ENCODE measurements at places on chromosomes 5 and 9.

GRCh38 chr9:22446589-22446949, at the start of gene DMRTA1:
Gene DMRTA1, plus strand, starts transcription at chr9:22446824. Its CDS starts 242 bp downstream, at chr9:22447066.
- no peak for DNase-seq

DNA sequence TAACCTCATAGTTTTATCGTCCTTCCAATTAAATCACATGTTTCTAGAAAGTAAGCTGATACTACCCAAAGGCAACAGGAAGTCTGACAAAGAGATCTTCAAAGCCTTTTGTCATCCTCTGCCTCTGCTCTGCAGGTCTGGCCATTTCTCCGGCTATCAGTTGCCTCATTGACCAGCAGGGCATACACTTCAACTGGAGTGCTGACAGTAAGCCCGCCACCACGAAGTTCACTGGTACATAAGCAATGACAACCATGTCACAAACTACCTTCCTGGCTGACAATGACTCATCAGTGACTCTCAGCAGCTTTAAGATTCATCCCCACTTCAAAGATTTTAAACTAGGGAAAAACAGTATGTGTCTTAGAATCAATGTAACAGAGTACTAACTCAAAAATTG, 20.6 kb downstream of the SPTLC1 start:
- DNase-seq: no peak

DNA sequence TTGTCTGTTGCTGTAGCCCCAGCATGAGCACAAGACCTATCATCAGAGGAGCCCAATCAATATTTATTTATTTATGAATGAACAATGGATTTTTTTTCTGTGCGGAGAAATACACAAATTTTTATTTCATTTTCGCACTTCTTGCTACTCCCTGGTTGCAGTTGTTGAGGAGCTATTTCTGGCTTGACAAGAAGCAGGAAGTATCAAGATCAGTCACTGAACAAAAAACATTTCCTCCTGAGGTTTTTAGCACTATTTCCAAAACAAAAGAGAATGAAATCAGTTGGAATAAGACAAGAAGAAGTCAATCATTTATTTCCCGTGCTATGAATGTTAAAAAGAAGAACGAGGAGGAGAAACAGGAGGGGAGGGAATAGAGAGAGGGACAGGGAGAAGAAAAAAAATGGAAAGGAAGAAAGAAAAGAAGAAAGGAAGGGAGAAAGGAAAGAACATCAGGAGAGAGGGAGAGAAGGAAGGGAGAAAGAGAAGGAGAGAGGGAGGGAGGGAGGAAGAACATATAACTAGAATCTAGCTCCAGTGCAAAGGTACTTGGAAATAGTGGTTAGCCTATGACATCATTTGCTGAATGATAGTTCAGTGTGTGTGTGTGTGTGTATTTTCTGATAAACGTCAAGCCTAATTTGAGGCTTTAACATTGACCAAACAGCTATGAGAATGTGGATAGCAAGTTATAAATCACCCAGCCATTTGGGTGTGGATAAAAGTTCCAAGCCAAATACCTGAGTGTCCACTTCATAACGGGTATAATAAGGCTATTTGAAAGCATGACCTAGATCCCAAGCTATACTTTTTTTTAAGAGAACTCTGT, 586.0 kb downstream of the EBF1 start:
- DNase-seq: no peak

GRCh38 chr5:170280011-170280493, 17.5 kb downstream of the LCP2 start:
- DNase-seq: no peak

DNA sequence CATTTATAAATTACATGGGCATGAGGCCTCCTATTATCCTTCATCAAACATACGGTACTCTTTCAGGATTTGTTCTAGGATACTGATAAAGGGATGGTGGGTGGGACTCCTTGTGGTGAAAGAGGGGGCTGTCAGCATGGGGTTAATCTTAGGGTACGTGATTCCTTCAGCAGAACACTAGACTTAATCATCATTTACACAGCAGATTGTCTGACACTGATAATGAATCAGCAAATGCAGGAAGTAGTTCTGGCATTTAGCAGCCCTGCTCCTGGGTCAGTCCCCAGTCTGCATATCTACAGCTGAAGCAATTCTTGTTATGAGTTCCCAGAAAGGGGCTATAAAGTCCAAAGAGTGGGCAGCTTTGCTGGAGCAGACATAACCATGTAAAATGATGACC, 384.6 kb downstream of the SPOCK1 start:
- DNase-seq: no peak

DNA sequence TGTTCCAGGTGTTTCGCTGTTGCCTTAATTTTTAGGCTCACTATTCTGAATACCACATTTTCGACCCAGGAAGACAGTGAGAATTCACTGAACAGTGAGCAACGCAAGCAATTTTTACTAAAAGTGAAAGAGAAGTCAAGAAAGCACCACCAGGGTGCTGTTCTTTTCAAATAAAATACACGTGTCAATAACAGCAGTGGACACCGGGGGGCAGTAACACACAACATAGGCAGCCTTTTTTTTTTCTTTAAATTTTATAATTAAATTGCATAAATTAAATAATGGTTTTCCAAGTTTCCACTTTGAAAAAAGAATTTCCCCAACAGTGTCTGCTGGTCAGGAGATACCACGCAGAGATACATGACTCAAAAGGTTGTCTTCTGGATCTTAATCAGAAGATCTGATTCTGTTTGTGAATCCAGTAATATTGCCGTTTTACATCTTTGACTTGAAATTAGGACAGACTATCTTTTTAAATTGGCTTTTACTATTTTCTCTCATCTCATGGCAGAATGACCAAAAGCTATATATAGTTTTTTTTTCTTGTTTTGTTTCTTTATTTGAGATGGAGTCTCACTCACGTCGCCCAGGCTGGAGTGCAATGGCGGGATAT, 47.1 kb upstream of the SH3GL2 start:
- no peak for DNase-seq

DNA sequence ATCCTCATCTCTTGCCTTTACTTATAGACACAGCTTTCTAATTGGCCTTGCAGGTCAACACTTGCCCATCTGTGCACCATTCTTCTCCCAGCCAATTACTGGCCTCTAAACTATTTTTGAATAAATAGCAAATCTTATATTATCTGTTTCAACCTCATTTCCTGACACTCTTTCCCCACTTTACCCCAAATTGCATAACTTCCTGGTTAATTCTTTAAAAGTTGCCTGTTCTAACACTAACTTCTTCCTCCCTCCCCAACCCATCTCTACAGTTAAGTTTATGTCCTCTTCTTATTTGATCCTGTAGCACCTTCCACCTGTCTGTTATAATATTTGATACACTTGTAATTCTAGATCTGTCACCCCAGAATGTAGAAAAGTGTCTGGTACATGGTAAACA, 372.1 kb downstream of the PDE4D start:
- no peak for DNase-seq

GRCh38 chr5:151923866-151924476, 680 bp downstream of the GLRA1 start:
- DNase-seq: no peak

DNA sequence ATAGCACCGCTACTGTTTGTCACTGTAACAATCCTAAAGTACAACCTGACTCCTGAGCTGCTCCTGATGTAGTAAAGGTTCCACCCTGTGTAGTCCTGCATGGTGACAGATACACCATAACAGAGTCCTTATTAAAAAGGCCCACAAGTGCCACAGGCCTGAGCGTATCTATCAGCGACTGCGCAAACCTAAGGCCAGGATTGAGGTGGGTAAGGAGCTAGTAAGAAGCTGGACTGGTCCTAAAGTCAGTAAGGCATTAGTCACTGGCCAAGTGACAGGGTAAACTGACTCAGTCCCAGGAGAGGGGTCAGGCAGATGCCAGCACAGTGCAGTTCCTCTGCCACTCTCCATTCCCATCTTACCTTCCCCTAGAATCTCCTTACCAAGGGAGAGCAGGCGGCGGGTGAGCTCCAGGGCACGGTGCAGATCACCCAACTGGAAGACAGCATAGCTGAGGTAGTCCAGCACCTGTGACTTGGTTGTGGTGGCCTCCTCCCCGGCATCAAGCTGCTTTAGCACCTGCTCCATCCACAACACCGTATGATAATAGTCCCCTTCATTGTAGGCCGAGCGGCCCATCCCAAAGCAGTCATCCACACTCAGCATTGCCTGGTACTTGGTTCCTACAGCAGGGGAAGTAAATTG, 17.6 kb downstream of the P4HA2 start:
- no peak for DNase-seq

GRCh38 chr5:11334404-11334803, 569.8 kb downstream of the CTNND2 start:
- DNase-seq: no peak

DNA sequence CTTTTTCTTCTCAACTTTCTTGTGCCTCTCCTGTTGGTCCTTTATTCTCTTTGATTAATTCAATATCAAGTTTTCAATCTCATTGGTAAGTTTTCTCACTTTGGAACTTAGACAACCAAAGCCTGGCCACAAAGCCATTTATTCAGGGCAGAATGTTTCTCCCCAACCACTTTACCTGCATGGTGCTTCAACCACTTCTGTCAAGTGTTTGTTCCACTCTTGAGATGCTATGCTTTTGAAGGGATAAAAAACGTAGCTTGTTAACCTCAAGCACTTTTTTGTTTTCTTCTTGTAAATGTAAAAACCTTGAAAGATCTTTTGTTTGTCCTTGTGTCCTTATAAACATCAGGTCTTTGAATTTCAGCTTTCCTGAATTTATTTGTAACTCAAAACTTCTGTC, 966.7 kb downstream of the MAT2B start:
- DNase-seq: no peak

GRCh38 chr5:180990882-180991242, 2.2 kb downstream of the BTNL3 start:
- DNase-seq: no peak

- DNase-seq: no peak
Observed at GRCh38 chr9:115209601-115210306, 91.8 kb upstream of the TNC start.

DNA sequence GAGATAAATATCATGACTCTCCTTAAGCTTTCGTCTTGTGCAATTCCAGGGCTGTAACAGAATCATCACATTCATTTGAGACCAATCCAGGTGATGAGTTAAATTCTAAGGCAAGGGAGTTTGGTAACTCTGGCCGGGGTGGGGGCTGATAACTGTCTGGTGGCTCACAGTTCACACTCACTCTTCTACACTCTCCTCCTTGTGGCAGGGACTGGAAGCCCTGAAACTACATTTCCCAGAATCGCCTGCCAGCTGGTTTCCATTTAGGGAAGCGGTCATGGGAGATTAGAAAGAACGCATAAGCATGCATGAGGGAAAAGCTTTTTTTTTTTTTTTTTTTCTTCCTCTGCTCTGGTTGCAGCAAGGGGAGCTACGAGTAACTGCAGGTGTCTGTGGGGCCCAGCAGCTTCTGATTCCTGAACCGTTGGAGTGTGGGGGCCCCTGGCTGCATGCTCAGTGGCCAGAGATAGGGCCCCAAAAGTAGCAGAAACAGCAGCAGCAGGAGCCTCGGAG, 154.8 kb upstream of the TBC1D2 start:
- no peak for DNase-seq

- no peak for DNase-seq
Observed at GRCh38 chr9:21852754-21853153, 50.3 kb downstream of the MTAP start.

DNA sequence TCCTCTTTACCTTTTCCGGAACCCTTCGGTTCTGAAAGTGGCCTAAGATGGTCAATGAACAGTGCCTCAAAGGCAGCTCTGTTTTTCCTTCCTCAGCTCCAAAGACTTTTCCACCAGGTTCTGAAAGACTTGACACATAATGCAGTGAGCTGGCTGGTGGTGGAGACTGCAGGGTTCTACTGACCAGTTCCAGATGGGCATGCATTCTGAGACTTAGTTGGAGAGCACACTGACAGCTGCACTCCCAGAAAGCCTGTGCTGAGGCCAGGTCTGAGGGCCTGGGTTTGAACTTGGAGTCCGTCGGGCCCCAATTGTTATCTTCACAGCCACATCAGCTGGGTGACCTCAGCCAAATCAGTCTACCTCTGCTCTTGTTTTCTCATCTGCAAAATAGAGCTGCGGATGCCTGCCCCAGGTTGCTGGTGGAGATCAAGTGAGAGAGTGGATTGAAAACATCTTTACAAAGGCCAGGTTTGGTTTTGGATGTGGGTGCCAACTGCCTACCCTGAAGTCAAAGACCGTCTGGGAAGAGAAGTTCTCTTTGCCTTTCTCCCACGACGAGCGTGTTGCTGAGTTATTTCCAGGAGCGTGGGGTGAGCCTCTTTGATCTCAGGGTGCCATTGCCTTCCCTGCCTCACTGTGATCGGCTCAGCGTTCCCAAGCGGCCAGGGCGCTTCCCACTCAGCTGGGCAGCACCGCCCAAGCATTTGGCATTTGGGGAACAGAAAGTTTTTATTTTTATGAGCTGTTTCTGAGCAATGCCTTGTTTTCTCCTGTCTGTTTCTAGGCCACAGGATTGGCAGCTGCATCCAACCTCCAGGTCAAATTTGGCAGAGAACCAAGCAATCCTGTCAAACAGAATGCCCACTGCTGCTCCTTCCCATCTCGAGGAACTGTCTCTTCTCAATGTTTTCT, 54.9 kb downstream of the RAD23B start:
- no peak for DNase-seq

GRCh38 chr9:77667151-77667550, 19.0 kb upstream of the GNA14 start:
- no peak for DNase-seq

DNA sequence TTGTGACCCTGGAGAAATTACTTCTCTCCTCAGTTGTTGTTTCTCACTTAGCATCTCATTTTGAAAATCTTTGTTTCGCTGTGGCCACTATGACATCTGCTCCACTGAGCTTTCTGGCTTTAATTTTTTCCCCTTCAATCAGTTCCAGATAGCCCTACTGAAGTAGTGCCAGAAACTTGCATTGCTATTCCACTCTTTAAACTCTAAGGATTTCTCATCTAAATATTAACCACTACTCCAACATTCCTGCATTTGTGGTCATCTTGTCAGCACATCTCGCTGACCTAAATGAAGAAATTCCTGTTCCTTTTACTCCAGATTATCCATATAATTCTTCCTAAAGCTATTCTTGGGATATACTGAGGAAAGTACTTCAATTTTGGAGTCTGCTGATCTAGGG, 15.3 kb upstream of the NOL6 start:
- no peak for DNase-seq

DNA sequence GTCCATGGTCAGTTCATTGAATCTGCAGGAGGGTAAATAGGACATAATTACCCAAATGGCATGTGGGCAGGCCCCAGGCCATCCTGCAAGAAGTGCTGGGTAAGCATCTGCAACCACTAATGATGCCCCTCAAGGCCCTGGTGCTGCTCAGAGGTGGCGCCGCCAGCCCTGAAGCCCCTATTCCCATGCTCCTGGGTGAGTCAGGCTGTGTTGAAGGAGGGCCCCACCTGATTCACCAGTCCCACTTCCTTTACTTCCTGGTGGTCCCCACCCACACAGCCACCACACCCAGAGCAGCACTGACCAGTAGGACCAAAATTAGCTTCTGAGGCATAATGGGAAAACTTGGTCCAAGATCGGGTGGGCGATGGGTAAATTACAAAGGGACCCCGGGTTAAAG, 120.4 kb upstream of the SPRY4 start:
- DNase-seq: no peak

GRCh38 chr9:137255448-137256114, 454 bp downstream of the NELFB start:
- DNase-seq: no peak
